Endodermal cell (in vitro differentiated cells): ENCODE measurements at places on chromosomes 12 and 14. TPM values are rescaled to one million over a fixed set of nuclear protein-coding genes. Genes with fewer than 3 reads are reported as not detected.

- peaks cover 5% of the 10 kb centered on the region for H3K4me1 ChIP-seq
- peak within 1 kb of the TSS; percentile 94 for H3K4me3 ChIP-seq
- H3K36me3 ChIP-seq: peaks cover 27% of the 10 kb centered on the region
- H3K27ac ChIP-seq: peak within 1 kb of the TSS; percentile 94
- no peaks in the 10 kb centered on the region for H3K27me3 ChIP-seq
Measured at GRCh38 chr14:31025367-31026076, at the start of gene AP4S1. AP4S1 (plus strand) TSS chr14:31025649; CDS start chr14:31066197, 40,548 bp downstream.

Gene TRHDE
- 0.45 to 1.2 TPM (median 1.2 TPM) in 3 replicates for total RNA-seq

GRCh38 chr12:94817695-94818075 is 167.3 kb upstream of the TMCC3 start:
- no peak overlapping the region for H3K4me3 ChIP-seq
- DNase-seq: no peak
- no peak overlapping the region for H3K27ac ChIP-seq
- no peaks in the 10 kb centered on the region for H3K36me3 ChIP-seq
- peaks cover 26% of the 10 kb centered on the region for H3K27me3 ChIP-seq

GRCh38 chr14:54362759-54363437 is 33.9 kb upstream of the CDKN3 start:
- H3K4me1 ChIP-seq: peaks cover 6% of the 10 kb centered on the region
- no peak overlapping the region for H3K27ac ChIP-seq
- H3K4me3 ChIP-seq: no peak overlapping the region
- H3K36me3 ChIP-seq: no peaks in the 10 kb centered on the region

Gene GLIPR1L1
- total RNA-seq: 0.94 TPM in 1 of 3 replicates, not detected in the others

GRCh38 chr14:52873065-52873464 is 77.8 kb downstream of the FERMT2 start:
- no peaks in the 10 kb centered on the region for H3K27me3 ChIP-seq
- no peaks in the 10 kb centered on the region for H3K4me1 ChIP-seq
- no peak overlapping the region for H3K27ac ChIP-seq
- no peak for DNase-seq
- peaks cover 99% of the 10 kb centered on the region for H3K36me3 ChIP-seq

Gene NPAS3
- total RNA-seq: 1.2 to 1.6 TPM (median 1.4 TPM) in 3 replicates
